Right cardiac atrium (tissue), 5 donors: ENCODE measurements at places on chromosomes 7 and 10. TPM values are rescaled to one million over a fixed set of nuclear protein-coding genes. Genes with fewer than 3 reads are reported as not detected.

Gene RP9
- total RNA-seq = 19.7 TPM

Gene ANKIB1
- 49.3 TPM for total RNA-seq

Gene CREB5
- total RNA-seq = 10.8 TPM

Gene KCNMA1
- 6.1 TPM for total RNA-seq

Gene HHEX
- 5.4 TPM for total RNA-seq

Gene RAB19
- total RNA-seq = not detected

Gene CYP26C1
- total RNA-seq = 0.09 TPM

Gene AOC1
- not detected for total RNA-seq

Gene PRLHR
- not detected for total RNA-seq

Gene MSMB
- not detected for total RNA-seq

Gene PKD2L1
- total RNA-seq = not detected

Gene CYP3A5
- total RNA-seq = not detected

Gene LIPJ
- 0.11 TPM for total RNA-seq

Gene TBXAS1
- total RNA-seq = 6.8 TPM

Gene CYTH3
- total RNA-seq = 40.2 TPM

Gene BMPR1A
- total RNA-seq = 60.4 TPM

Gene EPO
- not detected for total RNA-seq

Gene VGF
- total RNA-seq = not detected

Gene HILPDA
- total RNA-seq = 10.6 TPM

Gene RNF133
- total RNA-seq = 0.23 TPM

Gene LEP
- 0.17 TPM for total RNA-seq

Gene CYP2C19
- total RNA-seq = not detected

Gene SFTPA1
- total RNA-seq = not detected

Gene FAM241B
- 4.6 TPM for total RNA-seq

Gene MTG1
- 21.7 TPM for total RNA-seq

Gene KLF14
- 0.11 TPM for total RNA-seq

Gene CHST15
- 11.9 TPM for total RNA-seq
